ENCODE measurements at places on chromosomes 16 and 17. TPM values are rescaled to one million over a fixed set of nuclear protein-coding genes. Genes with fewer than 3 reads are reported as not detected.

AMFR gene
- polyA plus RNA-seq: 65.3 TPM

DCAKD gene
- 60.6 TPM for polyA plus RNA-seq

TSPOAP1 gene
- 77.5 TPM for polyA plus RNA-seq

KRTAP9-8 gene
- polyA plus RNA-seq: not detected

PRAC2 gene
- polyA plus RNA-seq: not detected

DYNLRB2 gene
- 2.3 TPM for polyA plus RNA-seq

MEFV gene
- not detected for polyA plus RNA-seq

AKAP10 gene
- polyA plus RNA-seq: 20.8 TPM

ABCA8 gene
- polyA plus RNA-seq: 5.9 TPM

TBC1D3C gene
- polyA plus RNA-seq: 5.4 TPM

VTN gene
- 5.6 TPM for polyA plus RNA-seq

WNT3 gene
- 7.3 TPM for polyA plus RNA-seq

MYCBPAP gene
- polyA plus RNA-seq: 2.5 TPM

ABI3 gene
- polyA plus RNA-seq: 2.5 TPM

PDE6G gene
- 0.85 TPM for polyA plus RNA-seq

PRR29 gene
- polyA plus RNA-seq: 1.7 TPM

KRTAP2-3 gene
- not detected for polyA plus RNA-seq

ADAP2 gene
- polyA plus RNA-seq: 0.71 TPM

SALL1 gene
- polyA plus RNA-seq: 5.6 TPM

CPHXL2 gene
- not detected for polyA plus RNA-seq

DCUN1D3 gene
- 4.5 TPM for polyA plus RNA-seq

FOXN1 gene
- not detected for polyA plus RNA-seq

KRTAP17-1 gene
- polyA plus RNA-seq: not detected

CNEP1R1 gene
- polyA plus RNA-seq: 30.6 TPM

AP1G1 gene
- polyA plus RNA-seq: 21.1 TPM

KRTAP4-8 gene
- not detected for polyA plus RNA-seq

ZCCHC14 gene
- 7.9 TPM for polyA plus RNA-seq

C16orf92 gene
- not detected for polyA plus RNA-seq

CFAP97D1 gene
- polyA plus RNA-seq: not detected

ASPA gene
- not detected for polyA plus RNA-seq

ALOX15 gene
- polyA plus RNA-seq: not detected

Measured in cardiac muscle cell (in vitro differentiated cells and primary cell).